SW 1271 (cell line): ENCODE measurements at places on chromosomes 5 and 9.

DNA sequence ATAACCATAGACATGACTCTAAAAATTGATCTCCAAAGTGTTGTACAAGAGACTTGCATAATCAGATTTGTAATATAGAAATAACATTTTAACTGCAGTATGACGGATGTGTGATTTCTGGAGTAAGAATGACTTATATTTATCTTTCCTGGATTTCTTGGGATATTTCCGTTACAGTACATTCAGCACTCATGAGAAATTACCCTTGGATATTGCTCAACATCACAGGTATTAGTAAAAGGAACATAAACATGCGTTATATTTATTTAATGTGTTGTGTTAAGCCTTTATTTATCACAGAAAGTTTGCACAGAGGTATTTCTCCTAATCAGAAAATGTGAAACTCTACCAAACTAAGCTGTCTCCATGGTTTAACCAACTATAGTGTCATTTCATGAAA, 1823.9 kb upstream of the C9orf72 start:
- no peak for DNase-seq

- DNase-seq, result no peak
These were observed 243.1 kb downstream of the FBXO4 start for GRCh38 chr5:42168091-42168670.

GRCh38 chr5:65247594-65247993, 234.1 kb downstream of the ADAMTS6 start:
- DNase-seq, result no peak

DNA sequence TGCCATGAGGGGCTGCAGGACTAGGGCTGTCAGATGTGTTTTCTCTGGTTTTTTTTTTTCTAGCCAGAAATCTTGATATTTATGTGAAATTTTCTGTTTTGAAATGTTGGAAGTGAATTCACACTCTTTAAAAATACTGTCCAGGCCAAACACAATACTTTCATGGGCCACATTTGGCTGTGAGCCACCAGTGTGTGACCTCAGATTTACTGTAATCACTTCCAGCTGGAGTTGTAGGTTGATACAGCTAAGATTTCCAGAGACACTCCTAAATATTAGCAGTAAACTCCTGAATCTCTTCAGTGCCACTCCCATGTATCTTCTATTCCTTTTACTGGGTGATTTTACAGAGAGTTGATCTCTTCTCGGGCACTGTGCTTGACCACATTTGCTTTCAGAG, 92.2 kb upstream of the CKMT2 start:
- no peak for DNase-seq

- DNase-seq, result no peak
These were observed 183.2 kb upstream of the TBC1D2 start for GRCh38 chr9:98438666-98439065.

GRCh38 chr9:116280529-116280928, 126.9 kb downstream of the PAPPA start:
- no peak for DNase-seq

DNA sequence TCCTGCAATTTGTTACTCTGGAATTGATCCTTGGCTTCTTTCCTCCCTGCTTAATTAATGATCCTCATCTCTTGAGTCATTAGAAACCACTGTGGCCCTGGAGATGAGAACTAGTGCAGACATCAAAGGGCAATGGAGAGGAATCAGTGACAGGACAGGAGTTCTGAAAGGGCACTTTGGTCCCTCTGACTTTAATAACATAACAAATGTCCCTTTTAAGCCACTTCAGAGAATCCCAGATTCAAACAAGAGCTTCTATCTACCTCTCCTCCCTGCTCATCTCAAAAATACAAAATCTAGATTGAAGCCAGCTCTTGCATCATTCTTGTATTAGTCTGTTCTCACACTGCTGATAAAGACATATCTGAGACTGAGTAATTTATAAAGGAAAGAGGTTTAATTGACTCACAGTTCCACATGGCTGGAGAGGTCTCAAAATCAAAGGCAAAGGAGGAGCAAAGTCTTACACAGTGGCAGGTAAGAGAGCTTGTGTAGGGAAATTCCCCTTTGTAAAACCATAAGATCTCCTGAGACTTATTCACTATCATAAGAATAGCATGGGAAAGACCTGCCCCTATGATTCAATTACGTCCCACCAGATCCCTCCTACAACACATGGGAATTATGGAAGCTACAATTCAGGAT, 139.1 kb downstream of the PLPPR1 start:
- DNase-seq, result no peak
